Testis (tissue), 5 donors: ENCODE measurements at places on chromosomes 12 and 14. TPM values are rescaled to one million over a fixed set of nuclear protein-coding genes. Genes with fewer than 3 reads are reported as not detected.

TMX1 gene
- total RNA-seq, result 30.7 TPM

DNA sequence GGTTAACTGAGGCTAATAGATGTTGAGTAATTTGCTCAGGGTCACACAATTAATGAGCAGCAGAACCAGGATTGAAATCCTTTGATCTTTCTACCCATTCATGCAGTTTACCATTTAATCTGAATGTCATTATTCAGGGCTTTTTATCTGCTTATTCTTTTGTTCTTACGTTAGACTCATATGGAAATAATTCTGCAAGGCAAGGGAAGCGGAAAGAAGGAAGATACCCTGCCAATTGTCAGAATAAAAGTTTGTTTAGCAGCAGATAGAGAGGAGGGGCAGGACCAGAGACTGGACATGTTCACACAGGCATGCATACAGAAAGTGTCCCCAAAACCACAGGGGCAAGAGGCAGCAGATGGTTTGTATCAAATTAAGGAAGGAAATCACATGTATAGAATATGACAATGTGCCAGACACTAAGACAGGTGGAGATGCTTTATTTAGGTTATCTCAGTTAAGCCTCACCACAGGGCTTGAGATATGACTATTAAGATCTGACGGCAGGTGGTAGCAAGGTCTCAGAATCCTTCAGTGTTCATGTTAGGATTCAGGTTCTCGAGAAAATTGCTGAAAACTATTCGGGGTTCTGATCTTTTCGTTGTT, 29.8 kb downstream of the BRMS1L start:
- DNase-seq, result no peak

SALL2 gene
- 4.1 TPM for total RNA-seq

DNA sequence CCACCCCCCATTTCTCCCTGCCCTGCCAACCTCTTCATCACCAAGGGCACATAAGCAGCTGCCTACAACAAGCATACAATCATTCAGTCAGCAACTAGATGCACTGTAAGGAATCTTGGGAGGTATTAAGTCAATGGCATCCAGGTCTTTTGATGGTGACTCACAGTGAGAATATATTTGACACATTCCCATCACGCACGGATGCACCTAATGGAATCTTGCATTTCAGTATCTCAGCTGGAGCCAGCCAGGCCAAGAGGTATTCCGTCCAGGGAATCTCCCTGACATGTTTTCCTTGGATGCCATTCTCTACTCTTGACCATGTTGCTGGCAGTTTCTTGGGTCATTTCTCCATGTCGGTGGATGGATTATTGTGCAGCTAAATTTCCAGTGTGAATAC, 73.9 kb upstream of the CAPRIN2 start:
- no peak for DNase-seq

MYF5 gene
- total RNA-seq, result not detected
